Activated CD4-positive, alpha-beta T cell treated with anti-CD3 and anti-CD28 coated beads, Interleukin-2, amount 10 ng/mL, durations not matched to agents 24 days and 14 days (primary cell): ENCODE measurements at places on chromosomes 16 and 17.

- no peak for DNase-seq
Measured at GRCh38 chr17:12693640-12694039, 27.9 kb downstream of the MYOCD start.

DNA sequence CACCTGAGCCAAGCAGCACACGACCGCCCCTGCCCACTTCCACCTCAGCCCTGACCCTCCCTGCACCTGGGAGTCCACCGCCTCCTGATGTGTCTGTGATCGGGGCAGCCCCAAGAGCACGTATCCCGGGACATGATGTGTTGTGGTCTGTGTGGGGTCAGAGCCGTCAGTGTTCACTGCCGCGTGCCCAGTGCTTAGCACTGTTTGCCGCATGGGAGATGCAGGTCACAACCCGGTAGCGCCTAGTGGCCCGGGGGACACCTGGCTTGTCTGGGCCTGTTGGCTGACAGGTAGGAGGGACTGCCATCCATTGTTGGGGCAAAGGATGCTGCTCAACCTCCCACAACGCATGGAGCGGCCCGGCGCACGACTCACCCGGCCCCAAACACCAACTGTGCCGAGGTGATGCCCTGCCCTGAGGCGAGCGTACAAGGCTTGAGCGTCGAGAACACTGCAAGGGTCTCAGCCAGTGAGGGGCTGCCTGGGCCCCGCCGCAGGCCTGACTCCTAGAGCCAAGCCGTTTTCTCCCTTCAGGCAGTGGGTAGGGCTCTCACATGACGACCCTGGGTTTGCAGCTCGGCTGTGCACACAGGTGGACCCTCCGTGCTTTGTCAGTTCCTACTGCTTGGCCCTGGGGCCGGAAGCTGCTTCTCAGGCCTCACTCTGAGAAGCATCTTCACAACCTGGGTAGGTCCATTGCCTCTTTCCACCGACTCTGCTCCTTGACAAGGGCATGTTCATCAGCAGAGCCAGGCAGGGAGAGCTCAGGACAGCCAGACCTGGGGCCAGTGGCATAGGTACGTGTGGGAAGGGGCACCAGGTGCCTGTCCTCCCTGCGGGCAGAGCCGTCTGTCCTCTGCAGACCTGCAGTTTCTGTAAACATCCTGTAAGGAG is 5.9 kb upstream of the C16orf95 start:
- DNase-seq: no peak

- peak; percentile 73 for DNase-seq
Measured at GRCh38 chr16:89170346-89171215, 967 bp upstream of the CDH15 start.

- DNase-seq: peak; percentile 70
Measured at GRCh38 chr17:66652840-66653507, 181.9 kb upstream of the CACNG5 start.

DNA sequence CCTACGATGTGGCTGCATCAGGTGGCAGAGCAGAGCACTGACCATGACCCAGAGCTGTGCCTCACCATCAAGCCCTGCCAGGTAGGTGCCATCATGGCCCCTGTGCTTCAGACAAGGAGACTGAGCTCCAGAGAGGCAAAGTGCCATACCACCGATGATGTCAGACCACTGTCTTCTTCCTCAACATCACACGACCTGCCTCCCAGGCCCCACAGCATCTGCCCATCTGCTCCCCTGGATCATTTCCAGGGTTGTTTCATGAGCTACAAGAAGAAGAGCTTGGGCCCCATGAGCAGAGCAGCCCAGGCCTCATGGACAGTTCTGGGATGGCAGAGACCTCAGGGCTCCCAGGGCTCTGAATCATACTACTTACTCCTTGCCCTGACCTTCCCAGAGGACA is 9.9 kb downstream of the XYLT1 start:
- DNase-seq: no peak

GRCh38 chr17:29433541-29433940 is 43.4 kb downstream of the TAOK1 start:
- DNase-seq: no peak

GRCh38 chr17:81551458-81552243 is 502 bp downstream of the FAAP100 start:
- peak; percentile 77 for DNase-seq

DNA sequence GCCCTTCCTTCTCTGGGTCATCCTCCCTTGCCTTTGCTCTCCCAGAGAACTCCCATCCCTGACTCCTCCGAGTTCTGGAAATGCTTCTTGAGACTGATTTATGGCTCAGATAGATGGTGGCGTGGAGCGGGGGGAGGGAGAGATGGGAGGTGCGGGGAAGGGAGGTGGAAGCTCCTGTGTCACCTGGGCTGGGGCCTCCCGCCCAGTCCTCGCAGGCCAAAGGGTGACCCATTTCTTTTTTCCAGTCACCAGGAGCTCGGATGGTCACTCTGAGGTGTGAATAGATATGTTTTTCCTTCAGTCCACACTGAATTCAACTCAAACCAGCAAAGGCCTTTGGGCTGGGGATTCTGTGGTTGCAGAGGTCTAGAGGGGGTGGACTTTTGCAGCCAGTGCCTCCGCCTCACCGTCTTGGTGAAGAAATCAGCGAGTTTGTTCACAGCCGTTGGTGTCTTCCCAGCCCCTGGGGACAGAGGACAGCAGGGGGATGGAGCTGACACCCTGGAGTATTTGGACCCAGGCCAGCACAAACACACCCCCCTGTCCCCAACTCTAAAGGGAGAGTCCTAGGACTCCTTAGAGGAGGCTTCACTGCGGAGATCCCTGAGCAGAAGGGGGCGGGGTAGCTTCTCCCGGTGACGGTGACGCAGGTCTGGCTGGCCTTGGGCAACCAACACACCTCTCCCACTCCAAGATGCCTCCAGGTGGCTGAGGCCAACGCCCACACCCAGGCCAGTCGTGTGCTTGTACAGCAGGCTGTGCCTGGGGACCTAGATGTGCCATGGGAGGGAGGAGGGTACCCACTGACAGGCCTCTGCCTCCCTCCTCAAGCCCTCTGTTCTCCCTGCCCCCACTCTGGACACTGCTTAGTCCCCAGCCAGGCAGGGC is 80.6 kb downstream of the AMFR start:
- no peak for DNase-seq

- no peak for DNase-seq
Measured at GRCh38 chr17:77958716-77959125, 218 bp downstream of the TNRC6C start.

DNA sequence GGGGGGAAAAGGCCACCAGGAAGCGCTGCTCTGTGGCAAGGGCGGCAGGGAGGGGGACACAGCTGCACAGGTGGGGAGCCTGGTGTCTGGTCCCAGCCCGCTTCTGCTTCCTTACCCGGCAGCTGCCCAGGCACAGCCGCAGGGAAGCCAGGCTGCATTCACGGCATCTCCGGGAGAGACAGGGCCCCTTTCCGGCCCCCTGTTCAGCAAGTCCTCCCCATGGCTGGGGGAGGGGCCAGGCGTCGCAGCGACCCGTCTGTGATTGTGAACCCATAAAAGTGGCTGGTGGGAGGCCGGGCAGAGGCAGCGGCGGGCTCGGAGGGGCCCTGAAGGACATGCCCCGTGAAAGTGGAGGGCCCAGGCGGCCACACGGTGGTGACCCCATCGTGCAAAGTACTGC is 28.7 kb downstream of the SOX8 start:
- no peak for DNase-seq

- no peak for DNase-seq
Measured at GRCh38 chr17:31931756-31932155, 5.1 kb upstream of the SUZ12 start.

DNA sequence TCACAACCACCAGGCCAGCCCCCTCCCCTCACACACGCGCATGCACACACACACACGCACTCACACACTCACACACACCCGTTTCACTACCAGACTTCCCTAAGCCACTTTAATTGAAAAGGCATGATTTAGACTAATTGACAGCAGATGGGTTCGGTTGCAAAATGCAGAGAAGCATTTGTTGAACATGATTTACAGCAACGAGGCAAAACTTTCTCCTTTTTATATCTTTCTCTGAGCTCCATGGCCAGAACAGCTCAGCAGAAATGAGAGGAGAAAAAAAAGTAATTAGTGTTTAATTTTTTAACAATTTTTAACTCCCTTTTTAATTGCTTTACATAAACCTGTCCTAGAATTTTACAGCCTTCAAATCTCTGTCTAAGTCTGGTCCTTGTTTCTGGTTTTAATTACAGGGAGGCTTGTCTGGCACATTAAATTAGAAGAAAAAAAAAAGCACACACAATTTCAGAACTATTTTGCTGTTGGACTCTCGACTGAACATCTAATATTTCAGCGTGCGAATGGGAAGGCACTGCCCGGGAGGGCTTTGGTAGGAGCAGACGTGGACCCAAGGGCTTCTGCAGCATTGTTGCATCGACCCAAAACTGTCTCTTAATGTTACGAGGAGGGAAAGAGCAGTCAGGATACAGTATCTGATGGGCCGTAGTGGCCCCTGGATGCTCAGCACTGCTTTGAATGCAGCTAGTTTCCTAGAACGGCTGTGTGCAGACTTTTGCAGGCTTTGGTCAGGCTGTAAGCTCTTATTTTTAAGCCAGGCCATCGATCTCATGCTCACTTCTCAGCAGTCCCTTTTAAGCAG is 255.9 kb downstream of the SOX9 start:
- no peak for DNase-seq

DNA sequence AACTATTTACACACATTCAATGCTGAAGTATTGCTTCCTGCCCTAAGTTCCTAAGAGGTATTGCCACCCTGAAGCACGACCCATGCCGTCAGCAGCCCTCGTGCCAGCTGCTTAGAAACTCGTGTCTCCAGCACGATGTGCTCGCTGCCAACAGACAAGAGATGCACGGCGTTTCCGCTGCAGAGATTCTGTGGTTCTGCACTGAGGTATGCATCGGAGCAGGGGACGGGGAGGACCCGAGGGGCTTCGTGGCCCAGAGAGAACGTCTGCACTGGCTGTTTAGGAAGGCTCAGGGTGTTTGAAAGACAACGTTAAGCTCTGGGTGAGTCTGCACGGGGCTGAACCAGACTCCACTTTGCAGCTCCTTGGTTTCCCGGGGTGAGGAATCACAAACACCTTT is 82.7 kb upstream of the CREBBP start:
- DNase-seq: peak; percentile 67

GRCh38 chr16:55640701-55641327 is 15.0 kb upstream of the SLC6A2 start:
- DNase-seq: no peak

- DNase-seq: no peak
Measured at GRCh38 chr17:41176744-41177387, 1.2 kb downstream of the KRTAP4-2 start.

GRCh38 chr17:55462711-55463110 is 41.1 kb upstream of the MMD start:
- no peak for DNase-seq

- DNase-seq: peak; percentile 89
Measured at GRCh38 chr17:74089869-74090464, 113.5 kb upstream of the RPL38 start.

GRCh38 chr17:22310717-22311686 is 618.7 kb downstream of the KCNJ18 start:
- peak; percentile 32 for DNase-seq

DNA sequence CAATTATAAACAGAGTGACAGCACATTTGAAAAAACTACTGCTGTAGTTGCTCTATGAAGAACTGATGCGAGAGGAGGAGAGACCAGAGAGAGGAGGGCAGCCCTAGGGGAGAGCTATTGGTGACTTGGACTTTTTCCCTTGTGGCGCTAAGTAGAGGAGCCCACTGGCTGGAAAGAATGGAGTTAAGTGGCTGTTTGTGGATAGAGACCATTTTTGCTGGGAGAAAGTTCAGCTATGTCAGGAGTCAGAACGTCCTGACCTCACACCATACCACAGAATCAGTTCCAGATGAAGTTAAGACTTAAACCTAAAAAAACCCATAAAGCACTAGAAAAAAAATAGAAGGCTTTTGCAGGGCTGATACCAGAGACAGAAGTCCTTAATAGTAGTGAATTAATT is 2.0 kb downstream of the POLR2A start:
- DNase-seq: no peak

- no peak for DNase-seq
Measured at GRCh38 chr16:53048139-53048915, 4.4 kb downstream of the CHD9NB start.

- no peak for DNase-seq
Measured at GRCh38 chr17:65389426-65389825, 172.0 kb downstream of the AXIN2 start.

DNA sequence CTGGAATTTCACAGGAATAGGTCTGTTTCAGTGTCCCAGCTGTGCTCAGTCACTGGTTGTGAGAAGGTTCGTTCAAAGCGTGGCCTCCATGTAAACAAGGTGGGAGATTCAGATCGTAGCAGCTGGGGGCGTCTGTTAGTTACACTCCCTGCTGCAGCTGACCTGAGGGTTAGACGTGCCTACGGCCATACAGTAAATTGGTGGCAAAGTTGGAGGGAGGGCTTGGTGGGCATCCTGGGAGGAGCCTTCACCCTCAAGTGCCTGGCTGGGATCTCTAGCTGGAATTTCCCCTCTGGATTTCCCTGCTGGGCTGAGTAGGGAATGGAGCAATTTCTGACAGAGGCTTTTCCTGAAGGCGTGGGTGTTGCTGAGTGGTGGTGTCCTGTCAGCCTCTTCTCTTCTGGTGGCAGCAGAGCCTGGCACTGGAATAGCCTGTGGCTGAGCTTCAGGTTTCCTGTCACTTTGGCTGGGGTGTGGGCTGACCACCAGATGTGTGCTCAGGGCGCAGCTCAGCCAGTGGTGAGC is 6.4 kb downstream of the FCSK start:
- no peak for DNase-seq

DNA sequence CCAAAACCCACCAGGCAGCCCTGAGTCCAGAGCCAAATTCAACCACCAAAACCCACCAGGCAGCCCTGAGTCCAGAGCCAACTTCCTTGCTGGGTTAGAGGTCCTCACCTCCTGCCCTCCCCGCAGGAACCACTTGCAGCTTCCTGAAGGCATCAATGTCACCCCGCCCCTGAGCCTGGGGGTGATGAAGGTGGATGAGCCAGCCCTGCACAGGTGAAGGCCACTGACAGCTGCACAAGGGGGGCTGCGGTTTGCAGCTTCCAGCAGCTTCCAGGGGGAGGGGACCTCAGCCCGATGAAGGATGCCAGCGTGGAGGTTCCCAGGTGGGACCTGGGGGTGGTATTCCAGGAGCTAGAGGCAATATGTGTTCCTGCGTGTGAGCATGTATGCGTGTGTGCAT is 7.6 kb upstream of the CSNK1D start:
- no peak for DNase-seq

DNA sequence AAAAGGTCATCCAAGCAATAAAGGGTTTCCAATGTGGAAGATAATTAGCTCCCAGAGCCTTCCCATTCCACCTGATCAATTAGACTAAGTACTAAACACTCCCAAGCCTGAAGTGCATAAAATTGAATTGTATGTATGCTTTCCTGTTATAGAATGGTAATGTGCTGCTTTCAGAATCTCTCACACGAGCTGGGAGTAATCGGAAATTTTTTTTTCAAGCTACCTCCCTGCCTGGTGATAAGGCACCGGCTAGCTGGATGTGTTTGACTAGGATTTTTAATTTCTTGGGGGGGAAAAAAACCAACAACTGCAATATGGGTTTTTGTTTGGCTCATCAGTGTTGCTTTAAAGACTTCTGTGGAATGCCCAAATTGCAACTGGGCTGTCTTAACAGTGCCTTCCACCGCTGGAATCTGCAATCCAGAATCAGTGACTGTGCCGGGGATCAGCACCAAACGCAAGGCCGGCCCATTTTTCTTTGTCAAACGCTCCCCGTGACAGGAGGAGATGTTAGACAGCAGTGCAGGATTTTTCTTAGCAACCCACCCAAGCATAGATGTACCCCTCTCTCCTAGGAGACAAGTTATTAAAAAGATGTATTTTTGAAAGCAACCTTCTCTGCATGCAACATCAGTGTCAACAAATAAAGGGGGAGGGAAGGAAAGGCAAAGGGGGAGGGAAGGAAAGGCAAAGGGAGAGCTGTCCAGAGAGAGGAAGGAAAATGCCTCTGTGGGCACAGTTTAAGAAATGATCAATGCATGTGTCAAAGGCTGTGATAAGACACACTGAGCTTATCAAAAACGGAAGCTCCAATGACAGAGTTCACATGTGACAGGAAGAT is 387.2 kb downstream of the NPIPA8 start:
- no peak for DNase-seq
